Stomach (tissue), 19 donors: ENCODE measurements at places on chromosomes 3 and 15. TPM values are rescaled to one million over a fixed set of nuclear protein-coding genes. Genes with fewer than 3 reads are reported as not detected.

Gene GOLGA8J
- not detected for polyA plus RNA-seq

Gene MCTP2
- 5.9 TPM for polyA plus RNA-seq

Gene SLC51A
- not detected for polyA plus RNA-seq

Gene SLC2A2
- polyA plus RNA-seq = not detected

Gene CKMT1B
- 17.2 TPM for polyA plus RNA-seq

Gene HCLS1
- 24.6 TPM for polyA plus RNA-seq

Gene SLC28A2
- polyA plus RNA-seq = 0.06 TPM

Gene SNX22
- polyA plus RNA-seq = 3.1 TPM
